ENCODE measurements at places on chromosomes 4 and X. TPM values are rescaled to one million over a fixed set of nuclear protein-coding genes. Genes with fewer than 3 reads are reported as not detected.

- DNase-seq, result no peak
Observed at GRCh38 chr4:94403751-94404150, 48.0 kb upstream of the PDLIM5 start.

- no peak for DNase-seq
Observed at GRCh38 chrX:7088968-7089615, 58.4 kb upstream of the STS start.

DNA sequence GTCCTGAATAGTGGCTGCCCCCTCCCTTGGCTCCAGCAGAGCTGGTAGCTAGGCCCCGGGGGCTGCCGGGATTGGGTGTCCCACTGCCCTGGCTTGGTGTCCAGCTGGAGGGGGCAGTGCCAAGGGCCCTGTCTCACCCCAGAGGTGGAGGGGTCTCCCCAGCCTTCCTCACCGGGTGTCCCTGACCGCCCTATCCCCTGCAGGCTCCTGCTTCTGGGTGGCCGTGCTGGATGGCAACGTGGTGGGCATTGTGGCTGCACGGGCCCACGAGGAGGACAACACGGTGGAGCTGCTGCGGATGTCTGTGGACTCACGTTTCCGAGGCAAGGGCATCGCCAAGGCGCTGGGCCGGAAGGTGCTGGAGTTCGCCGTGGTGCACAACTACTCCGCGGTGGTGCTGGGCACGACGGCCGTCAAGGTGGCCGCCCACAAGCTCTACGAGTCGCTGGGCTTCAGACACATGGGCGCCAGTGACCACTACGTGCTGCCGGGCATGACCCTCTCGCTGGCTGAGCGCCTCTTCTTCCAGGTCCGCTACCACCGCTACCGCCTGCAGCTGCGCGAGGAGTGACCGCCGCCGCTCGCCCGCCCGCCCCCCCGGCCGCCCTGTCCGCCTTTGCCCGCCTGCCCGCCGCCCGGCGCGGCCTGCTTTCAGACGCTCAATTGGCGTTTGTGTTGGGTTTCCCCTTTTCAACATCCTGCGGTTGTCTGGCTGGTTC is 4.6 kb downstream of the NAT8L start:
- no peak for DNase-seq

GRCh38 chrX:85107407-85107806 is 103.7 kb downstream of the APOOL start:
- no peak for DNase-seq

DNA sequence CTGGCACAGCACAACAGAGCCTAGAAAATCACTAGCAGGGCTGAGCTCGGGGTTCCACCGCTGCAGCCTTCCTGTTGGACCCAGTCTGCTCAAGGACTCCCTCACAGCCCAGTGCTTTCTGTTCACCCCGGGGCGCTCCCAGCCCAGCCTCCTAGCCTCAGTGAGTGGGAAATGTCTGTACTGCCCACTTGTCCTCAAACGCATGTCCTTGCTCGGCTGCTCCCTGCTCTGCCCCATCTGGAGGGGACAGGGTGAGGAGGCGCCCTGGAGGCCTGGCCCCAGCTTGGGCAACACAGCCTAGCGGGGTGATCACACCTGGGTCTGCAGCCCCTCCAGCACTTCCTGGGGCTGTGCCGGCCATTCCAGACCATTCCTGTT is 11.9 kb upstream of the CCNQ start:
- DNase-seq, result no peak

GRCh38 chr4:71222661-71223060 is 116.2 kb upstream of the SLC4A4 start:
- no peak for DNase-seq

- no peak for DNase-seq
Observed at GRCh38 chr4:70759126-70759525, 37.4 kb downstream of the RUFY3 start.

GRCh38 chr4:26418850-26419249 is 71.4 kb downstream of the CCKAR start:
- DNase-seq, result no peak

GRCh38 chr4:139822391-139822790 is 156.8 kb downstream of the MGST2 start:
- DNase-seq, result no peak

DNA sequence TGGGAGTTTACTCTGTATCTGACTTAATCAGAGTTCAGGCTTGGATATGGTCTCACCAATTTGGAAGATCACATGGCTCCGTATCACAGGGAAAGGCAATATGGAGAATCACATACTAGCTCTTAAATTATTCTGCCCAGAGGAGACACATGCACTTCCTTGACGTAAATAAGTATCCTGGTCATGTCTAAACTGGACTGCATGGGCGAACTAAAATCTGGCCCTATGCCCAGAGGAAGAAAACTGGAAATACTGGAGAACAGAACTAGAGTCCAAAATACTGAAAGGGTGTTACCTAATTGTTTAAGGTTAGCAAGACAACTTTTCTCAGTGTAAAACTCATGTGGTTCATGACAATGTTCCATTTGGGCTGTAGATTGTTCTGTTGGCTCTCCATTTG is 832.3 kb downstream of the RAB28 start:
- DNase-seq, result no peak

DNA sequence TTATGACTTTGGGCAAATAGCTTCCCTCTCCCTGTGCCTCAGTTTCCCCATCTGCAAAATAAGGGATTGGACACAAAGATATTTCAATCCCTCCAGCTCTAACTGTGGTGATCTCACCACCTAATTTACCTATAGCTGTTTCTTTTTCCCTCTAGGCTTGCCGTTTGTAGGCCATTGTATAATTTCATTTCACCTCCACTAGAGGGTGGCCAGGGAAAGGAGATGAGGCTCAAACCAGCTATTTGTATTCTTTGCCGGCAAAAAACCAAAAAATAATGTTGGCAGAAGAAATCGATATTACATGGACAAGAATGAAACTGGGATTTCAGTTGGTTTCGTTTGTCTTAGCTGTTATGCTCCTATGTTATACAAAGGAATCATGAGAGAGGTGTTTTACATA is 36.1 kb upstream of the DOCK11 start:
- DNase-seq, result peak; percentile 27

MRPS18C gene
- total RNA-seq, result 35.3 TPM

MAMLD1 gene
- not detected for total RNA-seq

DDIT4L gene
- total RNA-seq, result 0.27 TPM

UGT2B15 gene
- not detected for total RNA-seq

ADH1A gene
- not detected for total RNA-seq

SLC26A1 gene
- total RNA-seq, result 0.85 TPM

PARM1 gene
- not detected for total RNA-seq

CFI gene
- not detected for total RNA-seq

STPG2 gene
- 0.12 TPM for total RNA-seq

PAGE4 gene
- not detected for total RNA-seq

FAM9C gene
- not detected for total RNA-seq
